Stimulated activated CD4-positive, alpha-beta T cell treated with anti-CD3 and anti-CD28 coated beads, Interleukin-12 subunit alpha, Interleukin-12 subunit beta, amount 100 ng/mL, for 4 hours (primary cell): ENCODE measurements at places on chromosomes 6 and 20.
A peak's percentile ranks its signal among the peaks of the same experiment; 100 is the strongest.

- DNase-seq: no peak
Observed at GRCh38 chr20:4563031-4563430, 158.7 kb upstream of the PRND start.

DNA sequence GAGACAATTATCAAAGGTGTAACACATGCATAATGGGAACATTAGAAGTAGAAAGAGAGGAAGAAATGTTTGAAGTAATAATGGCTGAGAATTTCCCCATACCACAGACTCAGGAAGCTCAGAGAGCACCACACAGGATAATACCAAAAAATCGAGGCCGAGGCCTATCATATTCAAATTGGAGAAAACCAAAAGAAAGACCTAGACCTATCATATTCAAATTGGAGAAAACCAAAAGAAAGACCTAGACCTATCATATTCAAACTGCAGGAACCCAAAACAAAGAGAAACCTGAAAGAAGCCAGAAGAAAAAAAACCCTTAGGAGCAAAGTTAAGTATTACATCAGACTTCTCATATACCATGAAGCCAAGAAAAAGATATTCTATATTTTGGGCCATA lies 18.0 kb downstream of the NINL start:
- no peak for DNase-seq

DNA sequence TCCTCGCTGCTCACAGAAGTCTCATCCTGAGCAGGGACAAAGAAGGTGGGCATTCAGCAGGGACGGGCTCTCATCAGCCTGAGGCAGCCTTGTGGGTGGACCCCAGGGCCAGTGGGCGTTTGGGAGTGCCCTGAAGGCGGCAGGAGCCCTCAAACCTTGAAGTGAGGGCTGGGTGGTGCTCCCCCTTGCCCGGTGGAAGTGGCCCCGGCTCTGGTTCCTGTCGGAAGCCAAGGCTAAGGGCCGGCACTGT lies 110.5 kb downstream of the NOL4L start:
- no peak for DNase-seq

DNA sequence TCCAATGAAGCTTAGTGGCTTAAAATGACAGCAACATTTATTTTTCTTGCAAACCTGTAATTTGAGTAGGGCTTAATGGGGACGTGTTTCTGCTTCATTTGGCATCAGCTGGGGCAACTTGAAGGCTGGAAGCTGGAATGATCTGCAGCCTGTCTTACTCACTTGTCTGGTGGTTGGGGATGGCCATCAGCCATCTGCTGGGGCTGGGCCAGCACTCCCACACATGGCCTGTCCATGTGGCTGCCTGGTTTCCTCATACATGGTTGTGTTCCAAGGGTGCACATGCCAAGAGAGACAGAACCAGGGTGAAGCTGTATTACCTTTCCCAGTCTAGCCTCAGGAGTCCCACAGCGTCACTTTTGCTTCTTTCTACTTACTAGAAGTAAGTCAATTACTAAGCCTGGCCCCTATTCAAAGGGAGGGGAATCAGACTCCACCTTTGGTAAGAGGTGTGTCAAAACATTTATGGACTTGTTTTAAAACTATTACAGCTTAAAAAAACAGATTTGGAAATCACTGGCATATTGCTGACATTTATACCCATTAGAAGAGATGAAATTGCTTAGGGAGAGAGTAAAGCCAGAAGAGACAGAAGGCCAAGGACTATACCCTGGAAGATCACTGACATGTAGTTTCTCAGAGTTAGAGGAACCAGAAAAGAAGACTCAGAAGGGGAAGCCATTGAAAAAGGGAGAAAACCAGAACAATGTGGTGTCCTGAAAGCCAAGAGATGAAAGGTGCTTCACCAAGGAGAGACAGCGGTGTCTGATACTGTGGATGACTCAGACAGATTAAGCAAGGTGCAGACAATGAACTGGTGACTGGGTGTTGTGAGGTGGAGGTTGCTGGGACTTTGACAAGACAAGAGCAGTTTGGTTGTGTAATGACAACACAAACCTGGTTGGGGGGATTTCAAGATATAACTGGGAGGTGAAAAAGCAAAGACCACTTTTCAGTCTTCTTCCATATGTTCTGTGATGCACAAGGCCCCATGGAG lies 345.2 kb downstream of the GJA1 start:
- no peak for DNase-seq

DNA sequence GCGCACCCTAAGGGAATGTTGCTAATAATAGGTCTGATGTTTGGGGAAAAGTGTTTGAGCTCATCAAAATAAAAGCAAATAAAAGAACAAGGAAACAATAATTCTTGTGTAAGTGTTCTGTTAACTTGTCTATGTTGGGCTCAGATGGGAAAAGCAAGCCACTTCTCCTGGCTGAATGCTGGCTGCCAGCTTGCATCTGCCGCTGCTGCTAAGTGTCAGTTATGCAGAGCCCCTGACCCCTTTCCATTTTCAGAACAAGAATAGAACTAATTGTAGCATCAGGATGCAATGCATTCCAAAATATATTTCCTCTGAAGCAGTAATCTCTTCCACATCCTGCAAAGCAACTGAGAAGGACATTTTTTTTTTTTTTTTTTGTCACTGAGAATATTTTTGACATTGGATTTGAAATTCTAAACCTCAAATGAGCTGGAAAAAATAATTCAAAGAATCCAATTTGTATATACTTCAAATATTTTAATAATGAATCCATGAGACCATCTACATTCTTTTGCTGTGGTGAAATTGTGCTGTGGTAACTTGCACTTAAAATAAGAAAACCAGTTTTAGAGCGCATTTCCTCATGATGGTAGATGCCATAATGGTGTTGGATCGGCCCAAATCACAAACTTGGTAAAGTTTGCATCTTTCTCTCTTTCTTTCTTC lies 43.9 kb upstream of the DEK start:
- DNase-seq: no peak

DNA sequence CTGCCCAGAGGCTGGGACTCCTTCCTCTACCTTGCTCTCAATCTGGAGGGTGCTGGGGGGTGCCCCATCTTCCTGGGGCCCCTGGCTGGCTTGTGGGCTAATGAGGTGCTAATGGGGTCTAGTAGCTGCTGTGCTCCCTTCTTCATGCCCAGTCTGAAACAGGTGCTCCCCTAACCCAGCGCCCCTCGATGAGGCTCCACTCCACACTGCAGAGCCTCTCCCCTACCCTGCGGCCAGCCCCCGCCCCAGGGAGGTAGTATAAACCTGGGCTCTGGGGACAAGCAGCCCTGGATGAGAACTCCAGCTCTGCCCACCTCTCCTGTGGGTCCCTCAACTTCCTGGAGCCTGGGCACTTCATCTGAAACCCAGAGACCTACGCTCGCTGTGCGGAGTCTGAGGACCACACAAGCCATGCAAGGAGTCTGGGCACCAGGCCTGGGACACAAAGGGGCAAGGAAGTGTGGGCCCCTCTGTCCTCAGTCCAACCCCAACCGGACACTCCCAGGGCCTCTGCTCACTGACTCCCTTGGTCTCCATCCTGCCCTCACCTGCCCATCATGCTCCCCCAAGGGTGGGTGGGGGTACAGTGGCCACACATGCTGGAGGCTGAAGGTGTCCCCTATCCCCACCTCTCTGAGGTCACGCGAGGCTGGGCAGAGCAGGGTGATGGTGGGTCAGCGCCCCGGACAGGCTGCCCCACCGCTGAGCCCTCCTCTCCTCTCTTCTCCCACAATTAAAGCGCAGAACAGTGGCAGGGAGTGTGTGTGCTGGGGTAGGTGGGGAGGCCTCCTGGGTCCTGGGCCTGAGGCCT lies 6.1 kb downstream of the RPL10A start:
- peak; percentile 26 for DNase-seq

- peak; percentile 81 for DNase-seq
Observed at GRCh38 chr6:31546339-31546957, at the start of gene ATP6V1G2. Gene ATP6V1G2 (minus strand): TSS chr6:31546608. CDS start chr6:31546559, 49 bp downstream.

GRCh38 chr6:167645368-167645767 lies 181.3 kb upstream of the AFDN start:
- no peak for DNase-seq

DNA sequence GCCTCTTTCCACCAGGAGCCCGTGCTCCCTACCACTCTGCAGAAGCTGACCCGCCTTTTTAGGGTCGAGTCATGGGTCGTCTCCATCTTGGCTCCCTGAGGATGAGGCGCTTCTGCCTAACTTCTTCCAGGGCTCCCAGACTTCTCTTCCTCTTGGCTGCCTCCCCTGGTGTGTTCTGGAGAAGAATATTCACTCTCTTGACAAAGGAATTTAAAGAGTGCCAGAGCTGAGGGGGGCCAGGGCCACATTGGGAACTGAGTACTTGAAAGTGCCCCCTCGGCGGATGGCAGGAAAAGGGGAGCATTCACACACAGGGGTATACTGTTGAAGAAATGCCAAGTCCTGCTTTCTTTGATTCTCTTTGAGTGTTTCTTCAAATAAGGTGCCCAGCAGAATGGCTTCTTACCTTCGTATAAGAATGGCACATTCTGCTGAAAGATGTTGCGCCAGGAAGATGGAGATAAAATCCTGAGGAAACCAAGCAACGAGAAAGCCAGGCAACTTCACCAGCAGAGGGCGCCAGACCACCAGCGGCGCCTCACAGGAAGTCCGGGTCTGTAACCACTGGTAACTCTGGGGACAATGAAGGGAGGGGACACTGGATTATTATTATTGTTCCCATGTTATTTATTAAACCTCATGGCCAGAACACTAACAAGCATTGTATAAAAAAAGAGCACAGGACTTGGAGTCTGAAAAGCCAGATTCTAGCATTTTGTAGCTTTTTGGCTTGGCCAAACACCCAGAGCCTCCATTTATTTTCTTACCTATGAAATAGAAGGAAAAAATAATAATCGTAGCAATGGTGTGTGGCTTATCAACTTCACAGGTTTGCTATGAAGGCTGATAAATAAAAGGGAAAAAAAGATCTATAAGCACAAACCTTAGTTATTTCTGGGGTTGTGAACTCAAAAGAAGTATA lies 176.7 kb downstream of the HACE1 start:
- DNase-seq: peak; percentile 69

GRCh38 chr6:29232725-29233124 lies 62.0 kb downstream of the OR2J2 start:
- no peak for DNase-seq

DNA sequence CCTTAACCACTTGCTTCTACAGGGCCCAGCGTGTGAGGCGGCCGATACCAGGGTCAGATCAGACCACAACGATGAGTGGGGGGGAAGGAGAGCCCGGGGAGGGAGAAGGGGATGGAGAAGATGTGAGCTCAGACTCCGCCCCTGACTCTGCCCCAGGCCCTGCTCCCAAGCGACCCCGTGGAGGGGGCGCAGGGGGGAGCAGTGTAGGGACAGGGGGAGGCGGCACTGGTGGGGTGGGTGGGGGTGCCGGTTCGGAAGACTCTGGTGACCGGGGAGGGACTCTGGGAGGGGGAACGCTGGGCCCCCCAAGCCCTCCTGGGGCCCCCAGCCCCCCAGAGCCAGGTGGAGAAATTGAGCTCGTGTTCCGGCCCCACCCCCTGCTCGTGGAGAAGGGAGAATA lies 2.8 kb downstream of the RING1 start:
- DNase-seq: no peak

DNA sequence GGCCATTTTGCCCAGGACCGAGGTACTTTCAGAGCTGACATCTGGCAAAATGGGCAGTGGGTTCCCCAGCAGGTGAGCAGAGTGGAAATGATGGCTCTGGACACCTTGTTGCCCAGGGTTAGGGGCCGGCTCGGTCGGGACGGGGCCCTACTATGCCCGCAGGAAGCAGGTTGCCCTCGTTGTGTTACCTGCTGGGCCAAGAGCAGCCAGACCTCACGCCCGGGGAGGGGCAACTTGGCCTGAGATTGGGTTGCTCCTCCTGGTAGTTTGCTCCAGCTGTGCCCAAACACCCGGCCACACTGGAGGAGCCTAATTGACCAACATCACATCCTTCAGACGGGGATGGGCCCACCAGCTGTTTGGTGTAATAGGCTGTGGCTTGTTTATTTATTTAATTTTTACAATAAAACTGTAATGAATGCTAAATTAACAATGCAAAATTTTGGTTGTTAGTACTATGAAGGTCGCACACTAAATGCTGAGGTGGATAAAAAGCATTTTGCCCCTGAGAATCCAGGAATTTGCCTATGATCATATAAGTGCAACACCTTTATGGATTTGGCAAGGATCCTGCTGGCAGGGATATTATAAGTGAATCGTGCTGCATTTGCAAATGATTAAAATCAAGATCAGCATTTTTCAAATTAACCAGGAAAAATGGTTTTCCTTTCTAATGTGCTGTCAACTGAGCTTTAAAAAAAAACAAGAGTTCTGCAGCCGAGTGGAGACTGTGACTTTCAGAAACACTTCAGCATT lies 26.6 kb upstream of the PCMTD2 start:
- no peak for DNase-seq

DNA sequence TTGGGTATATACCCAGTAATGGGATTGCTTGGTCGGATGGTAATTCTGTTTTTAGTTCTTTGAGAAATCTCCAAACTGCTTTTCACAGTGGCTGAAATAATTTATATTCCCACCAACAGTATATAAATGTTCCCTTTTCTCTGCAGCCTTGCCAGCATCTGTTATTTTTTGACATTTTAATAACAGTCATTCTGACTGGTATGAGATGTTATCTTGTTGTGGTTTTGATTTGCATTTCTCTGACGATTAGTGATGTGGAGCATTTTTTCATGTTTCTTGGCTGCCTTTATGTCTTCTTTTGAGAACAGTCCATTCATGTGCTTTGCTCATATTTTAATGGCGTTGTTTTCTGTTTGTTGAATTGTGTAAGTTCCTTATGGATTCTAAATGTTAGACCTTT lies 641.6 kb downstream of the HACE1 start:
- DNase-seq: no peak

GRCh38 chr6:138291849-138292181 lies 73.5 kb upstream of the PBOV1 start:
- no peak for DNase-seq

DNA sequence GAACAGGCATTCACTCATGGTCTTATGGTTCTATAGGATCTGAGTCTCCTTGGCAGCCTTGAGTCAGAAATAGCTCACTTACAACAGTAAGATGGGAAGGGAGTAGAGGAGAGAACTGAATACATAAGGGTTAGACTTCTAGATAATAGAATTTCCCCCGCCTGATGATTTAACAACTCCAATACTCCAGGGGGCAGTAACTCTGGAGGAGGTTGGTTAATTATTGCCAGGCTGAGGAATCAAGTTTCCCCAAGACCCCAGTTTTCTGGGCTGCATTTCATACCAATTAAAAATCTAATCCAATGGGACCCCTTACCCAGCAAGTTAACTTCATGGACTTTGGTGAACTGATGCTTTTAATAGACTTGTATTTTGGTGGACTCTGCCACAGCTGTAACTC lies 94.2 kb upstream of the MOCS1 start:
- no peak for DNase-seq

GRCh38 chr6:16854986-16855385 lies 93.7 kb upstream of the ATXN1 start:
- no peak for DNase-seq
